CD4-positive, alpha-beta T cell treated with Interleukin-2 at 100 ng/mL for 4 hours (primary cell): ENCODE measurements at places on chromosomes 13 and 19.

- peak; percentile 0 for DNase-seq
These were observed 970.5 kb downstream of the UQCRFS1 start for GRCh38 chr19:28242317-28242927.

GRCh38 chr19:30590596-30591229, 218.5 kb downstream of the ZNF536 start:
- no peak for DNase-seq

GRCh38 chr13:23377983-23378632, 55.4 kb downstream of the SACS start:
- peak; percentile 85 for DNase-seq

DNA sequence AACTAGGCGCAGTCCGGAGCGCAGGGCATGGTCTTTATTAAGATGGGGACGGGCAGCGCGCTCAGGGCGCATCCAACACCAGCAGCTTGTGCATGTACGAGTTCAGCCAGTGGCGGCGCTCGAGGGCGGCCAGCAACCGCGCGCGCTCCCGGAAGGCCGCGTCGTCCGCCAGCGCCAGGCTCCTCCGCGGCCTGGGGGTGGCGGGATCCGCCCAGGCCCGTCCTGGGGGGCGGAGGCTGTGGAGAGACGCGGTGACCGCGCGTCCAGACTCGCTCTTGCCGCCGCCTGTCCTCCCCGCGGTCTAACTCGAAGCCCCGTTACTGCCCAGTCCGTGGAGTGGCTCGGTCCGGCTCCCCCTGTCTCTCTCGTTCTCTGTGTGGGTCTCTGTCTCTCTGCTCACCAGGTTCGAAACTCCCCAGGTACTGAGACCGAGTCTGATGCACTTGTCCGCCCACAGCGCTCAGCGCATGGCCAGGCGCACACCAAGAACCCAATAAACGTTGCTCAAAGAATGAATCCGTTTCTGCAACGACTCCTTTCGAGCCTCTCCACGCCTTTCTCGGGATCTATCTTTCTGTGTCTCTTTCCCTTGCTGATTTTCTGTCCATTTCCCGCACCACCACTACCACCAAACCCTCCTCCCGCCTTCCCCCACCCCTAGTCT, 702 bp downstream of the PTH2 start:
- peak; percentile 35 for DNase-seq

GRCh38 chr13:37648609-37649008, 50.0 kb upstream of the POSTN start:
- no peak for DNase-seq

DNA sequence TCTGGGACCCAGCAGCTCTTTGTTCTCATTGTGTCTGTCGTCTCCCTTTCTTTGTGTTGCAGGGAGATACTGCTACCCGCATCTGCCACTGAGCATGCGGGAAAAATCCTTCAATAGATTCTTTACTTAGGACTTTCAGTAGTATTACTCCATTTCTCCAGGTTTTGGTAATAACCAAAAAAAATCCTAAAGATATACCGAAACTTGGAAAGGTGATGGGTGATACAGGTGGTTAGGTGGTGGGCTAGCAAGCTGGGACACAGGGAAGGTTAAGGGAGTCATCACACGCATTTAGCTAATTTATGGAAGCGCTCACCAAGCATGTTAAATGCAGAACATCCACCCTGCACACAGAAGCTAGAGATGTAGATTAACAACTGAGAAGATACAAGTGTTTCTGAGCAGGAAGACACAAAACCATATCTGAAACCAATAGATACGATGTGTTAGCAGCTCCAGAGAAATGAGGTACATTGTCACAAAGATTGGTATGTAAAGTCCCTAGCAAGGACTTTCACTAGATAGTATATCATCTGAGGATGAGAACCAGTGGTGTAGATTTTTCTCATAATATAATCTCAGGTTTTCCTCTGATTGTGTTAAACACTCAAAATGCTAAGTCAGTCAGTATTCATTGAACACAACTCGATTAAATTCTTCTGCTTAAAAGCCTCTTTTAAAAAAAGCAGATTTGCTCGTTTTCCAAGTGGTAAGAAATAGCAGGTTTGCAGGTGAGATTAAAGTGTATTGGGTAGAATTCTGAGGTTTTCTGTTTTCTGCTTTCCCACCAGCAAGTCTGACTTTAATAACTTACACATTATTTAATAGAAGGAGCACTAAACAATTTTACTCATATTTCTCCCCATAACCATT, 1.2 kb upstream of the SLAIN1 start:
- DNase-seq, result peak; percentile 29

DNA sequence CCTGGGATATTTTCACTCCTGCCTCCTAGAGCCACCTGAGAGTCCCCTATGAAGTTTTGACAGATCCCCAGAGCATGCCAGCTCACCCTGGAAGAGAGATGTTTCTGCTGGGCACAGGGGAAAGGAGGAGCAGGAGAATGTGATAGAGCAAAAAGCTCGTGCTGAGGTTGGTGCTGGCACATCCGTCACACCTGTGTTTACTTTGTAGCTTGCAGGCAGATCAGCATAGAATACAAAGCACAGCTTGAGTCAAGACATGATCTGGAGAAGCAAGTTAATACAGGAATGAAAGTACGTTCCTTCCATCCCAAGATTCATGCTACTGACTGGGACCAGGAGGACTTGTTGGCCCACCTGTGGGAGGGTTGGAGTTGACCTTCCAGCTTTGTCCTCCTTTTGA, 46.1 kb downstream of the HSPH1 start:
- DNase-seq, result no peak

- no peak for DNase-seq
These were observed 98.7 kb downstream of the STARD13 start for GRCh38 chr13:33186861-33187291.

- no peak for DNase-seq
These were observed 146.0 kb downstream of the NDFIP2 start for GRCh38 chr13:79626924-79627323.

GRCh38 chr13:36356058-36356457, 9.9 kb upstream of the SPART start:
- DNase-seq, result no peak

DNA sequence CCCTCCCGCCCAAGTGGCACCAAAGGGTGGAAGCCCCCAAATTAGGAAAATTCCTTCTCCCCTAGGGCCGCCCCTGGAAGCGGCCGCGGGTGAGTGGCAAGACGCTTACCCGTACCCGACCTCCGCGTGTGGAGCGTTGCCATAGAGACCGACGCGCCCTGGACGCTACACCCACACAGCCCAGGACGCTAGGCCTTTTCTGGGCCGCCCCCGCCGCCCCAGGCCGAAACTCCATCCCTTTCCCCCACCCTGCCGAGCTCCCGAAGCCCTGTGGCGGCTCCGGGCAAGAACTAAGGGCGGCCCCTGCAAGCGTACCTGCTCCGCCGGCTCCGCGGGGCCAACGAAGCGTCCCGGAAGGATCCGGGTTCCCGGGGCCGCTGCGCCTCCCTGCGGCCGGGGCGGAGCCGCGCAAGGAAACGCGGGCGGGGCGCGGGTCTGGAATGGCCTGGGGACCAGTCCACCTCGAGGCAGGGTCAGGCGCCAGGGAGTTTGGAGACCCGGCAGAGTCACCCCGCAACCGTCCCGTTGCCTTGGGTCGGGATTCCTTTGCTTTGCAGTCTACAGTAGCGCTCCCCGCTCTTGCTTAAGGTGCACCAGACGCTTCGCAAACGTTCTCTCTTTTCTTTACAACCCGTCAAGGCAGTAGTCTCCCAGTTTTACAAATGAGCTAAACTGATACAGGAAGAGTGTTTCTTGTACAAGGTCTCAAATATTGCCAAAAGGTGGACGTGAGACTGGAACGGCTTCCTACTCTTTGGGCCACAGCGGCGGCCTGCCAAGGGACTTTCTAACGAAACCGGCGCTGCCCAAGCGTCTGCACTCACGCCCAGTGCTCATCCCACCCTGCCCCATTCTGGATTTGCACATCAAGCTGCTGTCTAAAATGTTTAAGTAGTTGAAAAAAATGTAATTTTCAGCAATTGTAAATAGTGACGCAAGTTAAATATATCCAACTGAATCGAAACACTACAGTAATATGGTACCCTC, at the start of gene NEK5:
TSS of gene NEK5 (minus strand) at position 360 of the 987 bp plus-strand sequence. CDS start 1,591 bp downstream, outside the sequence.
- DNase-seq, result peak; percentile 32

- no peak for DNase-seq
These were observed 301.9 kb upstream of the OBI1 start for GRCh38 chr13:78960881-78961280.

- no peak for DNase-seq
These were observed 469.9 kb downstream of the COG6 start for GRCh38 chr13:40125336-40125735.

GRCh38 chr19:37914908-37915307, 7.9 kb downstream of the SIPA1L3 start:
- DNase-seq, result no peak

- DNase-seq, result peak; percentile 46
These were observed 44.6 kb downstream of the ZNF787 start for GRCh38 chr19:56076498-56076897.

DNA sequence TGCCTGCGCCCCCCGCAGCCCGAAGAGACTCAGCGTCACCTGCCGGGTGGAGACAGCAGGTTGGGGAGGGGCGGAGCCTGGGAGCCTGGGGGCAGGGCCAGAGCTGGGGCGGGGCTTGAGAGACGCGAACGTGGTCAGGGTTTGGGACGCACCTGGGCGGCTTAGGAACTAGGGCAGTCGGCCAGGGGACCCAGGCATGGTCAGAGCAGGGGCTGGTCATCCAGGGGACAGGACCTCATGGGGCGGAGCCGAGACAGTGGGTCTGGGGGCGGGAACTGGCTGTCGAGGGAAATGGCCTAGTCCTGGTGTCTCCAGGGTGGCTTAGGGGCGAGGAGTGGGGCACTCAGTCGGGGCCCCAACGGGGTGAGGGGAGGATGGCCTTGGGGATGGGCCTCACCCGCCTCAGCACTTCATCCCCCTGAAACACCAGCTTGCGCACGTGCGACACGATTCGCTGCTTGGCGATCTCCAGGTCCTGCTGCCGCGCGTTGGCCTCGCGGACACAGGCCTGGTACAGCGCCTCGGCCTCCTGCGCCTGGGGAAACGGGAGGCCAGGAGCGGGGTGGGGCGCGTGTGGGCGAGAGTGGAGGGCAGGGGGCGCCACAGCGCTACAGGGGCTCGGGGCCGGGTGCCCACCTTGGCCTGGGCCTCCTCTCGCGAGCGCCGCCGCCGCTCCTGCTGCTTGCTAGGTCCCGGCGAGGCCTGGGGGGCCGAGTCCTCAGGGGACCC, 5.8 kb downstream of the GMIP start:
- DNase-seq, result no peak

GRCh38 chr13:99294198-99294597, 13.0 kb downstream of the GPR183 start:
- no peak for DNase-seq

DNA sequence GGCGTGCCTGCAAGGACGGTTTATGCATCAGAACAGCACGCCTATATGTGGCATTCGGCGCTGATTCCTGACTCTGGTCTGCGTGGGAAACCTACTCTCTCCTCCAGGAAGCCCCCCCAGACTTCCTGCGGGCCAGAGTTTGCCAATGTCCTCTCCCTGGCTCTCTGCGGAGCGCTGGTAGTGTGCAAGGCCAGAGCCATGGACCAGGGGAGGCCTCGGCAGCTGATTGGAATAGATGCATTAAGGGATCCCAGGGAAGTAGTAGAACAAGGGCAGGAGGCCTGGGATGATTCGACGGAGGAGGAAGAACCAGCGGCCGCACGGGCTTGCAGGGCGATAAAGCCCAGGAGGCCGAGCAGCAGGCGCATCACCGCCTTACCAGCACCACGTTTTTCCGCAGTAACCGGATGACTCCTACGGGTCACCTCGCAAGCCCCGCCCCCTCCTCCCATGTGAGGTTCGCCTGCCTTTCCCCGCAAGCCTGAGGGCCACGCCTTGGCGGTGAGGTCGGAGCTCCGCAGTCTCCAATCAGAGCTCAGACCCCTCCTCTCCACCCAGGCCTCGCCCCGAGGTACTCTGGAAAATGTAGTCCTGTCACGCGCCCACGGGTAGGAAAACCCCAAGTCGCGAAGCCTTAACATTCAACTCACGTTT, 5.0 kb downstream of the CLEC11A start:
- DNase-seq, result peak; percentile 50

- DNase-seq, result no peak
These were observed 12.4 kb upstream of the VWA8 start for GRCh38 chr13:41973247-41973741.

DNA sequence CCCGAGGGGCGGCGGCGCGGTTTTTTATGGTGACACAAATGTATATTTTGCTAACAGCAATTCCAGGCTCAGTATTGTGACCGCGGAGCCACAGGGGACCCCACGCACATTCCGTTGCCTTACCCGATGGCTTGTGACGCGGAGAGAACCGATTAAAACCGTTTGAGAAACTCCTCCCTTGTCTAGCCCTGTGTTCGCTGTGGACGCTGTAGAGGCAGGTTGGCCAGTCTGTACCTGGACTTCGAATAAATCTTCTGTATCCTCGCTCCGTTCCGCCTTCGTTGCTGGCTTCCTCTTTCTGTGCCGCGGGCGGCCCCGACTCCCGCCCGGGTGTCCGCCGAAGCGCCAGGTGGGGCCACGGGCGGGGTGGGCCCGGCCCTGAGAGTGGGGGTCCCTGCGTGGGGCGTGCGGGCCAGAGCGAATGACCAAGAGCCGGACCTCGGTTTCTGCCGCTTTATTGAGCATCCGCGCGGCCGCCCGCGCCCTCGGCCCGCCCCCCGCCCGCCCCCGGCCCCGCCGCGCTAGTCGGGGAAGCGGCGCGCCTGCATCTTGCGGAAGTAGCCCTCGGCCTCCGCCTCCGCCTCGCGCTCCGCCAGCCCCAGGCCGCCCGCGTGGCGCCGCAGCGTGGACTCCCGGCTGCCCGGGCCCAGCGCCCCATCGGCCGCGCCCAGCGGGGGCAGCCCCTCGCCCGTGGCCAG, 9.6 kb downstream of the PLPPR3 start:
- DNase-seq, result no peak

- DNase-seq, result no peak
These were observed 58.5 kb downstream of the ARHGAP35 start for GRCh38 chr19:46919324-46919723.

DNA sequence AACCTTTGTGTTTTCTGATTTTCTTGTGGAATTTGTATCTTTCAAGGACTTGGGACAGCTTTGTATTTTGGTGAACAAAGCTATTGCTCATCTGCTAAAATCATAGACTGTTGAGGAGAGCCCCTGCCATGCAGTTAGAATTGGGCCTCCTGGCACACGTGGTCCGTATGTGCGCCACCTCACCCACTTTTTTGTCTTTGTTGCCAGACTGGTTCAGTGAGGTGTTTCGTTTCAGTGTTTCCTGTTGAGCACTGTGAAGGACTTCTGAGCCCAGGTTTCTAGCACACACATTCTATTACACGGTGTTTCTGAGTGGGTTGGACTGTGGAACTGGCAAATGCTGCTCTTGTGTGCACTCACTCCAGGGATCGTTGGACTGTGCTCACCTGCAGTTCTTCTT, 37.6 kb upstream of the RNF113B start:
- DNase-seq, result no peak
